ENCODE measurements at places on chromosomes 16 and 17.

GRCh38 chr16:30663820-30664219, 5.6 kb downstream of the FBRS start:
- DNase-seq: no peak

DNA sequence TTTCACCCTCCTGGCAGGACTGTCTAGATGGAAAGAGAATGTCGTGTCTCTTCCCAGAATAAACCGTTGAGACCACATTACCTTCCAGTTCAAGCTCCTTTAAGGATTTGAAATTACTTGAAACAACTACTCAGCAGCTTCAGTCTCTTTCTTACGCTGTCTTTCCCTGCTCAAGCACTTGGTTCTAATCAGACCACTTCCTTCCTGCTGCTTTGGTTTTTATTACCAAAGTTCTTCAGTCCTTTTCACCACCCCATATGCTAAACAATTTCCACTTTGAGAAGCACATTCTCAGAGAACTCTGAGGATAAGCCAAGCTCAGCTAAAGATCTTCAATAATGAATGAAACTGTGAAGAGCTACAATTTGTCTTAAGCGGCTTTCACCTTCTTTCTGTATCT, 105.4 kb downstream of the STX8 start:
- no peak for DNase-seq

DNA sequence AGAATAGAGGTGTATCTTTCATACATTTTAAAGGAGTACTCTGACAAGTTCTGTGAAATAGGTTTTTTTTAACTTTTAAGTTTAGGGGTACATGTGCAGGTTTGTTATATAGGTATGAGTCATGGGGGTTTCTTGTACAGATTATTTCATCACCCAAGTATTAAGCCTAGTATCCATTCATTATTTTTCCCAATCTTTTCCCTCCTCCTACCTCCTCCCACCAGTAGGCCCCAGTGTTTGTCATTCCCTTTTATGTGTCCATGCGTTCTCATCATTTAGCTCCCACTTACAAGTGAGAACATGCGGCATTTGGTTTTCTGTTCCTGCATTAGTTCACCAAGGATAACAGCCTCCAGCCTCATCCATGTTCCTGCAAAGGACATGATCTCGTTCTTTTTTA, 175.5 kb downstream of the CYB561 start:
- DNase-seq: no peak

DNA sequence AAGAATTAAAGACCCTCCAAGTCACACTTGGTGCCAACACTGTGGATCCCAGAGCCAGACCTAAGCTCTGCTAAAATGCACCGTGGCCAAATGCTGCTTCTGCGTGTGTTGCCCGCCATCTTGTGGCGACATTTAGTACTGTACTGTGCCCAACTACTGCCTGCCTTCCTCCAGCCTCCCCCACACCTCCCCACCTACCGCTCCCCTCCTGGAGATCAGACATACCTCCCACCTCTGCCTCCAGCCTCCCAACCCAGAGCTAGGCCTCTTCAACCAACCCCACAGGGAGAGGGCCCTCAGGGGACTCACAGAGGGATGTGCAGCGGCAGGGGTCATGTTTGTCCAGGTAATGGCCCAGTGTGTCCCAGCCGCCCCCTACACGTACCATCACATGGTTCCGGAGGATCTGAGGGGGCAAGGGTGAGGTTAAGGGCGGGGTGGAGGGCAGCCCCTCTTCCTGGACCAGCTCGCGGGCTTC, 5.5 kb downstream of the GAS2L2 start:
- peak; percentile 87 for DNase-seq

GRCh38 chr17:10116267-10116666, 82.1 kb downstream of the GAS7 start:
- no peak for DNase-seq

GRCh38 chr17:63341276-63341675, 104.8 kb downstream of the CYB561 start:
- no peak for DNase-seq
